ENCODE measurements at places on chromosomes 2 and 18.

GRCh38 chr2:204110338-204110741, 173.8 kb downstream of the ICOS start:
- peak; percentile 81 for DNase-seq

GRCh38 chr2:210442878-210443277, 33.7 kb downstream of the LANCL1 start:
- DNase-seq: no peak

DNA sequence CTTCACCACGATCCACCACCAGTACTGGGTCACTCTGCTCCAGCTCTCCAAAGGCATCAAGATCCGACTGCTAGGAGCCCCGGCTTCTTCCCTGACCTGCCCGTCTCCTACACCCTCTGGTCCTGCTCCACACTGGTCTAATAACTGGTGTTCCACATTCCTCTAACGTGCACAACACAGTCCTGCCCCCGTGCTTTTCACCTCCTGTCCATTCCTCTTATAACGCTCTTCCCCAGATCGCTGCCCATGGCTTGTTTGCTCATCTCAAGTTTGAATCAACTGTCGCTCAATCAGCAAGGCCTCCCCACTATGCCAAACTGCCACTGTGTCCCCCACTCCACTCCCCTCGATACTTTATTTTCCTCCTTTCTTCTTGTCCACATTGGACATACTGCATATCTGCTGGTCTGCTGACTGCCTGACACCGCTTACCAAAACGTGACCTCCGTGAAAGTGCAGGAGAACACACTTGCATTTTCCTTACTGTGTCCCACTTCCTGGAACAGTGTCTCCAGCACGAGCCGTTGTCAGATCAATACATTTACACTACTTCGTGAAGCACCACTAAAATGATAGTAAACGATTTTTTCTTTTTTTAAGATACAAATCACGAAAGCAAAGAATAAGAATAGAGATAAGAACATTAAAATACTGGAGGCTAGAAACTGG, 6.5 kb downstream of the HDLBP start:
- no peak for DNase-seq

DNA sequence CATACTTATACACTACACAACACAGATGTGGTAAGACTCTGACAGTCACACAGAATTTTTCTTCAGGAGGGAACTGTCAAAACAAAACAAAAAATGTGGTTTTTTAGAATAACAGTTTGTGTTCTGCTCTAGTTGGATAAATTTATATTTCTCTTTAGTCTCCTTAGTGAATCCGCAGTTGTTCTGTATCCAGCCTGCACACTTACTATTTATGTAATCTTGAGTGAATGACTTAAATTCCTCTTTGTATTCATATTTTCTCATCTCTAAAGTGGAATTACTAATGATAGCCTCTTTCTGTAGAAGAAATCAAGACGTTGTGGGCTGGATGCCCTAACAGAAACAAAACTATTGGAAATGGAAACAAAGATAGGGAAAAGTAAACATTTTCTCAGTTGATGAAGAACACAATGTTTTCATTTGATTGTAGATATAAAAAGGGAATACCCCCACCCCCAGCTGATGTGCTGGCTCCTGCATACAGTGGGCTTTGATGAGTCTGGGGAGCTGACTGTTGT, 375.2 kb downstream of the TRIB2 start:
- DNase-seq: no peak

DNA sequence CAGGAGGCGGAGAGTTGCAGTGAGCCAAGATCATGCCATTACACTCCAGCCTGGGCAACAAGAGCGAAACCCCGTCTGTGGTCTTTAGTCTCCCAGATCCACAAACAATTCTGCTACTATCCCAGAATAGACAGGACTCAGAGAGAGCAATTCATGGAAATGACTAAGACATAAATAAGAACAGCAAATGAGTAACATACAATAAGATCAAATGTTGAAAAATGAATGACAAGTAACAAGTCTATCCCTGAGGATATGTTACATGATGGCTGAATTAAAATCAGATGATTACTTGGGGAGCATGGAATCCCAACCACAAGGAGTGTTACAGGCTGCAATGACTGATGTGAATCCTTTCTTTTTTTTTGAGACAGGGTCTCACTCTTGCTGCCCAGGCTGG, 10.3 kb downstream of the ARL5A start:
- no peak for DNase-seq

- DNase-seq: no peak
Measured at GRCh38 chr18:55245211-55245614, 286.0 kb upstream of the CCDC68 start.

GRCh38 chr18:24947521-24948305, 404.3 kb downstream of the ZNF521 start:
- no peak for DNase-seq

DNA sequence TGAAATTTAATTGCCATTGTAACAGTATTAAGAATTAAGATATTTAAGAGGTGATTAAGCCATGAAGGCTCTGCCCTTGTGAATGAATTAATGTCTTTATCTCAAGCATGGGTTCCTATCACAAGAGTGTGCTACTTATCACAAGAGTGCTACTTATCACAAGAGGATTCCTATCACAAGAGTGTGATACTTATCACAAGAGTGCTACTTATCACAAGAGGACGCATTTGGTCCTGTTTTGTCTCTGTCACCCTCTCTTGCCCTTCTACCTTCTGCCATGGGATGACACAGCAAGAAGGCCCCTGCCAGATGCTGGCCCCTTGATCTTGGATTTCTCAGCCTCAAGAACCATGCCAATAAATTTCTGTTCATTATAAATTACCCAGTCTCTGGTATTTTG, 13.2 kb upstream of the COL5A2 start:
- no peak for DNase-seq

- no peak for DNase-seq
Measured at GRCh38 chr2:47072728-47073191, 82.3 kb downstream of the STPG4 start.

DNA sequence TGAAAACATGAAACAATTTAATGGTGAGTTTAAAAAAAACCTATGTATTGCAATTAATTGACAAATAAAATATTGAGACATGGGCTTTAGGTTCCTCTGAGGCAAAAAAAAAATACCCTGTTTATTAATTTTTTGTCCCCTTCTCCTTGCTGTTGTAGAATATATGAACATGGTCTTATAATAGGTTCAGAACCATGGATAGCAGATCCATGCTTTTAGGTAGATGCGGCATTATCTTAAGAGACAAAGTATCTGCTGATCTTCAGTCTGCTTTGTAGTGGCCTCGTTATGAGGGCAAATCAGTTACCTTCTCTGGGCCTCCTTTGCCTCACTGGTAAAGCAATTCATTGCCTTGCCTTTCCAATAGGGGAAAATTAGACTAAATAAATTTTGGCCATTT, 850.7 kb downstream of the NRXN1 start:
- no peak for DNase-seq

GRCh38 chr2:213290501-213290900, 6.2 kb downstream of the SPAG16 start:
- DNase-seq: no peak

GRCh38 chr18:54392543-54393023, 34.9 kb downstream of the C18orf54 start:
- no peak for DNase-seq

DNA sequence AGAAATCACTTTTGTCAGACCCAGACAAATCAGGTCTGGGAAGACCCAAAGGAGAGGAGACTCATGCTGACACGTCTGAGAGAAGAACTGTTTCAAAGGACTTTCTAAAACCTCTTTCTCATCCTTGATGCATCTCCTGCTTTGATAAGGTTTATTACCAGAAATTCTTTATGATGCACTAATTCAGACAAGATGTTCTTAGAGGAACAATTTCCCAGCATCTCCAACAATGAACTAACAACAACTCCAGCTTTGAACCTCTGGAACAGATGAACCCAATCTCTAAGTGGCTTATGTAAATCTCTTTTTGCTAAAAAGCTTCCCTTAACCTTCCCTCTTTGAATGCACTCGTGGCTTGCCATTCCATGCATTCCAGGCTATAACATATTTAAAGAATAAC, 15.9 kb upstream of the SERPINB11 start:
- DNase-seq: no peak

DNA sequence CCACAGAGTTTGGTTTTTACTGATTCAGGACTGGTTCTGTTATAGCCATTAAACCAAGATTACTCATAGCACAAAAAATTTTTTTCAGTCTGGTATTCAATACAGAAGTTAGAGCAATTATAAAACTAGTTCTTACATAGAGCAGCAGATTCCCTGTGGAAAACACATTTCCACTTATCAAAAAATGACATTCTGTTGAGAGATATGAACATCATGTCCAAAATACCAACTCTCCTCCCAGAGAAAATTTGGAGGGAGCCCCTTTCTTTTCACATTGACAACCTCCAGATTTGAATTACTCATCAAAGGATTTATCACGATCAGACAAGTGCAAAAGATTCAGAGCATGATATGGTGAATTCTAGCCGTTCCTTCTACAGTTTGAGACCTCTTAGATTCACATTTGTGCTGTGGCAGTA, 126.8 kb upstream of the SERPINE2 start:
- no peak for DNase-seq

DNA sequence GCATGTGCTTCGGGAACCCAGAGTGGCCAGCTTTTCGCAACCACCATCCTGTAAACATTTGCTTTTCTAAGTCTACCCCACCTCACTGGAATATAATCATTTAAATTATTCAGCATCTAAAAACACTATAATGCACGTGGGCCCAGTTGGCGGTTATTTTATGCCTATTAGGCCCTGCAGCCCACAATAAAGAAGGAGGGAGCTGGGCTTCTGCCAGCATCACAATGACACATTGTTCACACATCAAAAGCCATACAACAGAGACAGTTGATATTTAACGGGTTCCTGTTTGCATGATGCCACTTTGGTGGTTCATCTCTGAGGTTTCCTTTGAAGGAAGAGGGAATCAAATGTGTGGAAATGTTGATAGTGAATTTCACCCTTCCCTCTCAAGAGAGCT, 916.0 kb upstream of the CELF4 start:
- no peak for DNase-seq

DNA sequence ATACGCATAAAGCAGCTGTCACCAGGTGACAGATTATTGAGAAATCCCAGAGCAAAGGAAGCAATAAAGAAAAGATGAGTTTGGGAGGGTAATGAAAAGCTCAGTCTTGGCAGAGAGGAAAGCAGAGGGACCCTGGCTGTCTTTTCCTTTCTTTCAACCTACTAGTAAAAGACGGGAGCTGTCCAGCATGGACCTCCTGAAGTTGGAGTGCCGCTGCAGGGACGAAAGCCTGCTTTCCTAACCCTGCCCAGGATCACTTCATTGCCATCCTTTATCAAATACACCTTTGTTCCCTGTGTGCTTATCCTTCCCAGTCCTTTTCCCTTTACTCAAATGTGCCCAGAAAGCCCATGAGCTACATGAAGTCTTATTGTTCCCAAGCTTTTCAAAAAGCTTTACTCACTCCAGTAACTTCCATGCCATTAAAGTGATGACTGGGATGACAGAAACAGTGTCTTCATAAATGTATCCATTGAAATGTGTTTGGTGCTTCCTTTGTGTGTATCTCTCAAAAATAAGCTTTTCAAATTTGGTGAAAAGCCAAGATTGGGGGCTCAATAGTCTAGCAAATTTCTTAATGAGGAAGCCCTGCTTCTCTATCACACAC, 3.7 kb upstream of the SPR start:
- no peak for DNase-seq

DNA sequence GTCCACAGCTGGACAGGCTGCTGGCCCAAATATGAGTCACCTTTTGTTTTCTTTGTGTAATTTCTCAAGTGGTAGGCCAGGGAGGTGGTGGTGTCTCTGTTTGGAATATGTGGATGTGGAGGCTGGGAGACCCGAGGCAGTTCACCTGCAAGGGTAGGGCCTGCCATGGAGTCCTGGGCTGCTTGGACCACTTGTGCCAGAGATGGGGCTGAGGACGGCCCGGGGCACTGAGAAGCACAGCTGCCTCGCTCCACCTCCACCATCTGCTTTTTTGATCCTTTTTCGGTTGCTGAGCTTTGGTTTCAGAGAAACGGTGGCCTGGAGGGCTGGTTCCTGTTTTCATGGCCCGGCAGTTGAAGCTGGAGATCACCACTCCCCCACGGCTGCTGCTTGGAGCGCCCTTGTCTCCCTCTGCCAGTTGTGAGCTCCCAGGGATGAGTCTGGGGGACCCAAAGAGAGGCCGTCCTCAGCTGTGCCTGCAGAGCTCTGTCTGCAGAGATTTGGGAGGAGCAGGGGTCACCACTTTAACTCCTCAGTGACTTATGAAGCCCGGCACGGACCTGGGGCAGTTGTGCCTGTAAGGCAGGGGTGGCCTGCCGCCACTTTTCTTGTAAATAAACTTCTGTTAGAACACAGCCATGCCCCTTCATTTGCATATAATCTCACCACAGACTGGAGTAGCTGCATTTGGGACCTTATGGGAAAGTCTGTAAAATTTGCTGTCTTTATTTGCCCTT, 67.6 kb upstream of the MCFD2 start:
- no peak for DNase-seq

- DNase-seq: no peak
Measured at GRCh38 chr18:25187521-25188192, 164.3 kb downstream of the ZNF521 start.

DNA sequence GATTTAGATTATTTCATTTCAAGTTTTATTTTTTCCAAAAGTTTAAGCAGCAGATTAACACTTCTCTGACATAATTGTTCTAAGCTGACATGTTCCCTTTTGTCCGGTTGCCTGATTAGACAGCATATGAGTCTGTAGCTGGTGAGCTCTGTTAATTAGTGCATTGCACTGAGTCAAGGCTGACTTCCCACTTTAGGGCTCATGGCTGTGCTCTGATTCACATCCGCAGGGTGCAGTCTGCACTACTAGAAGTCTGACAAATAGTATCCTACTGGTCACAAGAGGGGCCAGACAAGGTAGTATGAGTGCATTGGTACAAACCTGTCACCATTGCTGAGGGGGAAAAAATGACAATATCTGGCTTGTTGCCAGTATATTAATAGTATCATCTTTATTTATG, 443.9 kb upstream of the ZNF804A start:
- no peak for DNase-seq

DNA sequence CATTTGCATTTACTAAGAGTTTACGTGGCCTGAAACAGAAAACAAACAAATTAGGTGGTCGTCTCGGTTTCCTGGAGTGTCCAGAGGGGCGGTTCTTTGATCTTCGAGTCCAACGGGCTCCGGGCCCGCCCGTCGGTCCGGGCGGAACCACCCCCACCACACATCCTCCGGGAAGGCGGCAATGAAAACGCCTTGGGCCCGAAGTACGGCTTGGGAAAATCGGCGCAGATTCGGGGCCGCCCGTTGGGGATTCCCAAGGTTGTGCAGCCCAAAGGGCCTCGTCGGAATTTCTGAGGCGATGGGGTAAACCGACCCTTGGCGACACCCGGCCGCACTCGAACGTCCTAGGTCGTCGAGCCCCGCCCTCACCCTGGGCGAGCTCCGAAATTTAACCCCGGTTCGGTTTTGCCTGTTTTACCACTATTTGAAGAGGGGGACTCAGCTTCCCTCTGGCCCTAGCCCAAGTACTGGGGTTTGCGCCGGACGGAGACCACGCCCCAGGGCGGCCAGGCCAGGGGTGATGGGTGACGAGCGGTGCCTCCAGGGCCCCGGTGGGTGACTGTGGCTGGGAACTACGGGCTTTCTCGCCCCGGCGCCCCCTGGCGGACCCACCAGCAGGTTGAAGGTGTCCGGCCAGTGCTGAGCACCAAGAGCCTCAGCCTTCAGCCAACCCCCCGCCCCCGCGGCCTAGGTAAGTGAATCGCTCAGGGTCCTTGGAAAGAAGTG, 1.9 kb upstream of the CFAP53 start:
- DNase-seq: peak; percentile 87

- no peak for DNase-seq
Measured at GRCh38 chr2:219089330-219089729, 28.6 kb upstream of the IHH start.

GRCh38 chr2:2530334-2530733, 199.3 kb upstream of the MYT1L start:
- DNase-seq: no peak

- DNase-seq: no peak
Measured at GRCh38 chr2:9385841-9386240, 37.5 kb downstream of the ITGB1BP1 start.

Data from activated naive CD8-positive, alpha-beta T cell treated with anti-CD3 and anti-CD28 coated beads, Interleukin-2, amount 10 ng/mL, durations not matched to agents 7 days and 5 days (primary cell).